ENCODE measurements at places on chromosomes 7 and 10.

DNA sequence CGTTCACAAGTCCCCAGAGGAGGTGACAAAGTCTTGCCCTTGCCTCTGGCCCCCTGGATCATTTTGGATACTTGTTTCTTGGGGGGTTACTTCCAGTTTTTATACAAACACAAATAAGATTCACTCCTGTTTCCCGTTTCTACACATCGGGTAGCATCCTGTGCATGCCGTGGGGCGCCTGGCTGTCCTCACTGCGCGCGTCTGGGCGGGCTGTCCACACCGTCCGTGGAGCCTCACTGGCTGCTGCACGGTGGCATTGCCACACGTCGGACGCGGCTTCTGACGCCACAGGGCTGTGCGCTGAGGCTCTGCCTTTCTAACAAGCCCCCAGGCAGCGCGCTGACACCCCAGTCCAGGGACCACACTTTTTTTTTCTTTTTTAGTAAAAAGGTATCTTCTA lies 18.4 kb downstream of the BNIP3 start:
- DNase-seq, result no peak

GRCh38 chr10:110387983-110388686 lies 83.4 kb upstream of the SMNDC1 start:
- peak; percentile 40 for DNase-seq

GRCh38 chr7:157683747-157684156 lies 346.9 kb downstream of the DNAJB6 start:
- DNase-seq, result no peak

DNA sequence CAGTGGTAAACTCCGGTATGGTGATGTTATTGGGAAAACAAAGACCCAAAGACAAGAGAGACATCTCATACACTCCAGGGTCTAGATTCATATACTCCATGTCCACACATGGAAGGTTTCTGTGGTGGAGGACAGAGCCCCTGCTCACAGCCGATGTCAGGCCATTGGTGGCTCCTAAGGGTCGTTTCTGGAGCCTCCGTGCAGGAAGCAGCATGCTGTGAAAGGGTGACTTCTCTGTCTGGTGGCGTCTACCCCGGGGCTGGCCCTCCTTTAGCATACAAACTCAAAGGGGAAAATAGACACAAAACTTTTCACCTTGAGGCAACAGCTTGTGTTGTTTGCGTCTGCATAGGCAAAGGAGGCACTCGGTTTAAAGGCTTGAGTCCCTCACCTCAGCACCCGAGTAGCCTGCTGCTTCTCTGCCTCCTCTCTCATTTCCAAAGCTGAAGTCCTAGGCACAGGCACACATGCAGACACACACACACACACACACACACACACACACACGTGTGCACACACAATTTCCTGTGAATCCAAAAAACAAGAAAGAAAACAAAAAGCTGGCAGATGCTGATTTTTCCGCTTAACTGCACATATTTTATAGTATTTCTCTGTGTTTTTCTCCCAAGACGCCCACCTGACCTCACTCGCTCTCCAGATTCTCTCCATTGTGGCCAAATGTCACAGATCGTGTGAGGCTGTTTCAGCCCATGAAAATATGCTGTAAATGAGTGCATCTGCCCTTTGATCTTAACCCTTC lies 601.4 kb upstream of the MGMT start:
- no peak for DNase-seq

GRCh38 chr10:116553378-116553980 lies 7.7 kb downstream of the PNLIP start:
- DNase-seq, result no peak

DNA sequence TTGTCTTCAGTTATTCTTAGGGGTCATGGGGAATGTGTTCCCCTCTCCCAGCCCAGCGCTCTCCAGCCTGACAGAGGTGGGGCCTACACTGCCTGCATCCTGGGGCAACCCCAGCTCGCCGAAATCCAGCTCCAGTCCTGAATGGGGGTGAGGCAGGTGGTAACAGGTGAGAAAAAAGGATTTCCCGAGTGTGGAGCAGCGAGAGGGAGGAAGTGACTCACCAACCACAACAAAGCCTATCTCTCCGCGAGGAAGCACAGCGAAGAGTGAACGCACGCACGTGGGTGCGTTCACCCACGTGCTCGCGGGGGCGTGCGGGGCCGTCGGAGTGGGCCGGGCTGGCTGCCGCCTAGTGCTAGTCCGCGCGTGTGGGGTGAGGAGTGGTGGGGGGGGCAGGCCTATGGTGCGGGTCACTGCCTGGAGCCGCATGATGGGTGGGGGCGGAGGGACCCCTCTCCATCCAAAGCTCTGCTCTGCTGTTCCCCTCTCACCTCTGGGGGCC lies 855 bp upstream of the PALD1 start:
- DNase-seq, result peak; percentile 64

DNA sequence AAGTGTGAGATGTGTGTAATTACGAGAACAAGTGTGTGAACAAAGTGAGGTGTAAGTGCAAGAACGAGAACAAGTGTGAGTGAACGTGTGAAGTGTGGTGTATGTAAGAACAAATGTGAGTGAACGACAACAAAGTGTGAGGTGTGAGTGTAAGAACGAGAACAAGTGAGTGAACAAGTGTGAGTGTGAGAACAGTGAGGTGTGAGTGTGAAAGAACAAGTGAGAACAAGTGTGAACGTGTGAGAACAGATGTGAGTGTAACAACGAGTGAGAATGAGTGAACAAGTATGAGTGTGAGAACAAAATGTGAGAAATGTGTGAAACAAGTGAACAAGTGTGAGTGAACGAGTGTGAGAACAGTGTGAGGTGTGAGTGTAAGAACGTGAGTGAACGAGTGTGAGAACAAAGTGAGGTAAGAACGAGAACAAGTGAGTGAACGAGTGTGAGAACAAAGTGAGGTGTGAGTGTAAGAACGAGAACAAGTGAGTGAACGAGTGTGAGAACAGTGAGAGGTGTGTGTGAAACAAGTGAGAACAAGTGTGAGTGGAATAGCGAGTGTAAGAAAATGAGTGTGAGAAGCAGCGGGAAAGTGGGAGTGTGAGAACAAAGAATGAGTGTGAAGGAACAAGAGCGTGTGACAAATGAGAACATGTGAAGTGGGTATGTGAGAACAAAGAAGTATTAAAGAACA lies 47.2 kb downstream of the ESYT2 start:
- DNase-seq, result no peak

- no peak for DNase-seq
Observed at GRCh38 chr10:60894786-60895185, 49.2 kb downstream of the RHOBTB1 start.

- no peak for DNase-seq
Observed at GRCh38 chr7:69115788-69116187, 482.5 kb upstream of the AUTS2 start.

- no peak for DNase-seq
Observed at GRCh38 chr10:21264271-21264670, 261.2 kb downstream of the SKIDA1 start.

GRCh38 chr7:47765373-47765979 lies 182.8 kb downstream of the PKD1L1 start:
- DNase-seq, result no peak

DNA sequence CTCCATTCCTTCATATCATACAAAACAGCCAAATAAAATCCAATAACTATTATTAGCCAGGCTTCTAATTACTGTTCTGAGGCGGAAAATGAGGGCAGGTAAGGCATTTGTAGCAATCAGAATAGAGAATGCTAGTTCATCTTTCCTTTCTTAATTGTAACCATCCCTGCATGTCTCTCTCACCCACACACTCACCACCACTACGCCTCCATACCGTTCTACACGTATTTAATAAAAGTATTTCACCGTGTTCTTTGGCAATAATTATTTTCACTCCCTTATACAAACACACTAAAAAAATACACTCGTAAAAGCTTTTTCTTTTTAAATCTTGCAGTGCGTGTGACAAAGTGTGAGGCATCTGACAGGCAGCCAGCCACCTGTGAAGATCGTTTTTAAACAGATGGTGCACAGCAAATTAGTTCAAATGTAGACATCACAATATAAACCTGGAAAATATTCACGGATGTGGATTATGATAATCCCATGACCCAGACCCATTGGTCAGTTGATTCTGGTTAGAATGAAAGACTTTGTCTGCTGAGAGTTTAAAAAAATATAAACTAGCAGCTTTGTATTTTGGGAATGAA lies 653.6 kb downstream of the REEP3 start:
- DNase-seq, result no peak

DNA sequence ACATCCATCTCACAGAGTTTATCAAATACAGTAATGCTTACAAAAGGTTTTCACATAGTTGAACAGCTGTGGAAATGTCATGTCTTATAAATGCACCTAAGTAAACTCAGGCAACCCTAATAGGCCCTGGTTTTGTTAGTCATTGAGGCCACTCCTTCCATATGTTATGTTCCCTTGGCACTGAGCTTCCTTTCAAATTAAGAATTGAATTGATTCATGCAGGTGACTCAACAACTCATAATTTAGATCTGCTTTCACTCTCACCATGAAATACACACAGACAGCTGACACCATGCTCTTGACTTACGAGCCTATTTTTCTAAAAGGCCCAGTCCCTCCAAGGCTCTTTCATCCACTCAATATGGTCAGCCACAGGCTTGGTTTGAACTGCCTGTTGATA lies 476.9 kb downstream of the KCNMA1 start:
- DNase-seq, result no peak

GRCh38 chr7:17697128-17697881 lies 243.0 kb downstream of the SNX13 start:
- no peak for DNase-seq

GRCh38 chr10:129433266-129433665 lies 33.8 kb upstream of the MGMT start:
- DNase-seq, result no peak

- DNase-seq, result no peak
Observed at GRCh38 chr7:131157530-131158243, 170.0 kb upstream of the MKLN1 start.

DNA sequence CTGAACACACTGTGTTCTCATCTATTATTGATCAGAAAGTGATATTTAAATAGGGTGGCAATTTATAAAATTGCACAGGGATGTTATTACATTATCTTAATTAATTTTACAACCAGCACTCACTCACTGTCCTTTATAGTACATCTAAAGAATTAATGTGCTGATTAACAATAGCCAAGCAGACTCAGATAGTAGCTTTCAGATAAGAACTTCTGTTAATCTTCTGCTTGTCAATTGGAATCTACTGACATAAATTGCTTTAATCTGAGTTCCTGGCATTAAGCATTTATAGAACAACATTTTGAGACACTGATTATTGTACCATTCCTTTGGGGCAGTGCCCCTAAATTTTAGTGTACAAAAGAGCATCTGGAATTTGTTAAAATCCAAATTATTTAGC lies 408.9 kb downstream of the GRM8 start:
- DNase-seq, result no peak

DNA sequence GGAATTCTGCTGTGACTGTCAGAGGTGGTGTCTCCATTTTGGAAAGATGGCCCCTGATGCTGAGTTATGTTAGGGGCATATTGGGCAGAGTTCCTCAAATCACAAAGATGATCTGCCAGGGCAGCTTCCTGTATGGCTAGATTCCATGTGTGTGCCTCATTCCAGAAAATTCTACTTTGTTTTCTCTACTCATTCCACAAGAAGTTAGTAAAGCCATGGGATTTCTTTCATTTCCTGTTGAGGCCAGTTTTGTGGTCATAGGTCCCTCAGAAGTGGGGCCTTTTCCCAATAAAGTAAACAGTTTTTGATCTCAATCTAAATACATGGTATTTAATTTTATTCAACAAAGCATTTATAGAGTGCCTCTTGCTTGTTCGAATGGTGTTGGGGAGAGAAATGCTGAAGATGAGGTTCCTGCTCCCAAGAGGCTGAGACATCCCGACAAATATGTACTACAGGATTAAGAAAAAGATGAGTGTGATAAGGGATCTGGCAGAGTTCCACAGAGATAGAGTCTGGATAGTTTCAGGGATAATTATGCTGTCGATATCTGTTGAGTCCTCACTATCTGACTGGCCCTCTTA lies 33.0 kb downstream of the MINDY4 start:
- no peak for DNase-seq

GRCh38 chr10:30863516-30864210 lies 168.0 kb downstream of the ZNF438 start:
- DNase-seq, result no peak

- no peak for DNase-seq
Observed at GRCh38 chr7:24403557-24403956, 119.6 kb downstream of the NPY start.

DNA sequence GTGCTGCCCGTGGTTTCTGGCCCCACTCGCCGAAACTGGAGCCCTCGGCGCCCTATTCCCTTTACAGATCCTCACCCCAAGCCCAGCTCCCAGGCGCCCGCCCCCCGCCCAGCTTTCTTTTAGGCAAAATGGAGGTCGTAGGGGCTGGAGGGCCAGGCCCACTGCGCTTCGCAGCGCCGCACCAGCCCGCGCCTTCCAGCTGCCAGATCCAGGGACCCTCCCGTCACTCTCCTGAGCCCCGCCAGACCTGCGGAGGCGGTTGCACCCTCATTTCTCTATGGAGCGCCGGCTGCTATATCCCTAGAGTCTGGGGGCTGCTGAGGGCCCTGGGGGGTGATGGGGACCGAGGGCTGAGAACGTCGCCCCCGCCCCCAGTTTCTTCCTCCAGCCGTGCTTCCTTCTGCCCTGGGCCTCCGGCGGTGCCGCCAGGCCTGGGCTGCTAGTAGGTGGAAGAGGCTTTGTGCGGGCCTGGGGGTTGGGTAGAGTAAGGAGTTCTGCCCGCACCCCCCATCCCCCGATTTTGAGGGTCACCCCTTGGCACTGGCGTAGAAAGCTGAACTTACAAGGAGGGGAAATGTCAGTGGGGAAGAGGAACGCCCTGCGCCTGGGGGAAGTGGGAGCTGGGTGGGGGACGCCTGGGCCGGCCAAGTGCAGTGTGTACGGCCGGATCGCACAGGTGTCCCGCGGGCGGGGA lies 1.0 kb downstream of the GNB2 start:
- DNase-seq, result no peak

GRCh38 chr10:94115725-94116124 lies 122.0 kb downstream of the PLCE1 start:
- DNase-seq, result no peak
